AG04450 (cell line): ENCODE measurements at places on chromosomes 5 and 9.

DNA sequence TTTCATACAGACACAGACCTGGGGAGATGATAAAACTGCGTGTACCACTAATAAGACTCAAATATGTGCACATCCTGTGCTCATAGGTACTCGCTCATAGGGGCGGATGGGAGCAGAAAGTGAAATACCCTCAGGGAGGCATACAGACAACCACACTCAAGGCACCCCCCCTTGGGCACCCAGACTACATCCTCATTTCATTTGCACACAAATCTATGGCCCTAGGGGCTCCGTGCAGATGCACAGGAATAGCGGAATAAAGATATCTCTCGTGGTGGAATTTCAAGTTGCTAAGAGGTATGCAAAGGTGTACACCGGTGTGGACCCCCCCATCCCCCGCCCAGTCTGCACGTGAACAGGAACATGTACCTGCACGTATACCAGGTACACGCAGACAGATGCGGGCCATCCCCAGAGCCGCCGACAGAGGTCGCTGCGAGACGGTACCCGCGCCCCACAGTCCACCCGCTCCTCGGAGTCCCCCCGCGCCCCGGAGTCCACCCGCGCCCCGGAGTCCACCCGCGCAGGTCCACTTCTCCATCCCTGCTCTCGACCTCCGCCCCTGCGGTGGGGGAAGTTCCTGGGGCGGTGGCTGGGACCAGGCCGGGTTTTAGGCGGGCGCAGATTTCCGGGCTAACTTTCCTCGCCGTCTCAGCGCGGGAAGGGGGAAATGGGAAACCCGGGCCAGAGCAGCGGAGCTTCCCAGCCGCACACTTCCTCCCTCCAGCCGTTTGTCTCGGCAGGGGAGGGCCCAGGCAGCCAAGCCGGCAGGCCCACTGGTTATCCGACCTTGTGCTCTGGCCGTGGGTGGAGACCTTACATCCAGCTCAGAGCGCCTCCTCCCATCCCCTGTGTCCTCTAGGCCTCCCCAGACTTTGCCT is 1.0 kb upstream of the IL12B start:
- no peak for DNase-seq

DNA sequence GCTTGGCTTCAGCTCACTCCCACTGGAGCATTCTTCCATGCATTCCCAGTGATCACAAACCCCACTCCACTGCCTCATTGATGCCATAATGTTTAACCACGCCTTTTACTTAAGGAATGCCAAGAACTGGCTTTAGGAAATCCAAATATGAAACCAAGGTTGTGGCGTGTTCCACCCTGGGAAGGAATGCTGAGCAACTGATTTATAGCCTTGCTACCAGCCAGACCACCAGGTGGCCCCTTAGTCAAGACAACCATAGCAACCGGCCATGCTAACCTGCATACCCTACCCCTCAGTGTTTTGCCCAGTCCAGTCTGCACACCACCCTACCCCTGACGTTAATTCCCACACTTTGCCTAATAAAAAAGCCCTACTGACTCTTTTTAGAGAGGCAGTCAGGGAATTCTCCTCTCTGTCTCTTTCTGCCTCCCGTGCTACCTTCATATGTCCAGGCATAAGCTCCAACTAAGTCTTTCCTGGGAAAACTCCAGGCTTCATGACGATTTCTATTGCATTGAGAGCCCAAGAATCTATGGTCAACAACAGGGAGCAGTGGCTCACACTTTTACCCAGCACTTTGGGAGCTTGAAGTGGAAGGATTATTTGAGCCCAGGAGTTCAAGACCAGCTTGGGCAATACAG is 27.0 kb upstream of the PRRC2B start:
- DNase-seq = no peak

DNA sequence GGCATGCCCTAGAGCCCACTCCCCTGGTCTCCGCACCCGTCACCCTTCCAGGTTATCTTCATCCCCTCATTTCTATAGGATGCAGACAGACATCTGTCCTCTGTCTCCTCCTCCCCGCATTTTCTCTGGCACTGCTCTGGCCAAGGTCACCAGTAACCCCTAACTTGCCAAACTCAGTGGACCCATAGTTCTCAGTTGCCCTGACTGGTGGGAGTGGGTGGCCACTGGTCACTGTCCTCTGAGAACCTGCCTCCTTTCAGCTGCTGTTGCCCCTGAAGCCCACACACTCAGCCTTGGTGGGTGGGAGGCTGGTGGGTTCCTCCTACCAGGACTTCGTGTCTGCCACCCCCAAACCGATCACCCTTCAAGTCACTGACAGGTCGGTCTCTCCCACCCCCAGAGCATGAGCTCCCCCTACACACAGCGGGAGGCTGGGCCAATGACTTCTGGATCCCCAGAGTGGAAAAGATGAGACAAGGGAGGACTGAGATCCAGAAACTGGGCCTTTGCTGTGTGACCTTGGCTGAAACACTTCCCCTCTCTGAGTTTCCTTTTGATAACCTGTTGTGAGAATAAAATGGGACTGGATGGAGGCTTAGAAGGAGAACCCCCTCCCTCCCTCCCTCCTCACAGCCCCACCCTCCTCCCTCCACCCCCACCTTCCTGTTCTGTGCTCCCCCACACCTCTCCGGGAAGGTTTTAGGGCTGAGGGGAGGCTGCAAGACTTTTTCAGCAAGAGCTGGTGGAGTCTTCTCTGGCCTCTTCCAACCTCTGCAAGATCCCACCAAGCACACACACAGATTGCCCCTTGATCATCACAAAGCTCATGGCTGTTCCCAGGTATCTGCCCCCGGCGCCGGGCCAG is 2.4 kb upstream of the DBN1 start:
- no peak for DNase-seq

DNA sequence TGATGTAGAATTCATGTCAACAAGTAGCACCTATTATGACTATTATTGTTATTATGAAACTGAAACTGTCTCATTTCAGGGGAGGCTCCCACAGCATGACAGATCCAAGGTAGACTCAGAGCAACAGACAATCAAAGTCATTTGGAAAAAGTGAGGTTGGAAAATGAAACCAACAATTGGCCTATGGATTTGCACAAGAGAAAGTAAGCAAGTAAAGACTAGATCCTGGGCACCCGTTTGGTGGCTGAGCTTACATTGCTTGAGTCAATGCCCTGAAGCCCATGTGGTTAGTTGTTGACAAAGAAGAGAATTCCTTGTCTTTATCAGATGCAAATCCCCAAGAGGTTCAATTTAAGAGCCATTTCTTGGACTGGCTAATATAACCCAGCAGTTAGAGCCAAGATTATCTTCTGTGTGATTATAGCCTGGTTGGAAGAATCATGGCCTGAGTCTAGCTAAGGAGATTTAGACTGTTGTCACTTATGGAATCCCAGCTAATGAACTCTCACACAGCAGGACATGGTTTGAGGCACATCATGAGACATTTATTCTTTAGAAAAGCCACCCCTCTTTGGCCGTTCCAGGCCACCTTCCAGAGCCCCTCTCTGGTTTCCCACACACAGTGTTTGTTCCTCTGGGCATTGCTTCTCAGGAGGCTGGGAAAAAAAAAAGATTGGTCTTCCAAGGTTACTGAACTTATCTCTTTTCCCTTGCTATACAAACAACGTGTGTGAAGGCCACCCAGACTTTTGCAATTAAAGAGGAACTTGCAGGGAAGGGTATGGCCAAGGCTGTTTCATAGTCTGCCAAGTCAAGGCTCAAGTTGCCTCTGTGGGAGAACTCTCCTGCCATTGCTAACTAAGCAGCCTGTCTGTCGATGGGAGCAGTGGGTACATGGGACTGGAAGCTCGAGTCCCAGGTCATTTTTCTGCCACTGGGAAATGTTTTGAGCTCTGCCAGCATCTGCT is 399.5 kb downstream of the ENC1 start:
- DNase-seq = no peak

DNA sequence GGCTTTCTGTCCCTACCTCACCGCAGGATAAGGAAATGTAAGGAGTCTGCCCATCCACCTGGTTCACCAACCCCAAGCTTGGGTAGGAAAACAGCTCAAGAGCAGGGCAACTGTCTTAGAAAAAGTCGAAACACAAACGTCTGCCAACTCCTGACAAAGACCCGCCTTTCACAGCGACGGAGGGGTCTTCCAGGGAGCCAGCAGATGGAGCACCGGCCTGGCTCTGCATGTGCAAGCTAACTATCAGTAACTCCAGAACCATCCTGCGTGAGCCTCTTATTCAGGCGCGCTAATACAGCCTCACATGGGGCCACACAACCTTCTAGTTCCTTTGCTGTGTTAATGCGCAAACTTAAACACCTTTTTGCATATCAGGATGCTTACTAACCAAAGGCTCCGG is 26.9 kb downstream of the CAMSAP1 start:
- no peak for DNase-seq

- DNase-seq = no peak
Observed at GRCh38 chr9:122398371-122398924, 27.6 kb downstream of the PTGS1 start.

GRCh38 chr9:36164989-36165388 is 4.2 kb upstream of the CCIN start:
- no peak for DNase-seq

DNA sequence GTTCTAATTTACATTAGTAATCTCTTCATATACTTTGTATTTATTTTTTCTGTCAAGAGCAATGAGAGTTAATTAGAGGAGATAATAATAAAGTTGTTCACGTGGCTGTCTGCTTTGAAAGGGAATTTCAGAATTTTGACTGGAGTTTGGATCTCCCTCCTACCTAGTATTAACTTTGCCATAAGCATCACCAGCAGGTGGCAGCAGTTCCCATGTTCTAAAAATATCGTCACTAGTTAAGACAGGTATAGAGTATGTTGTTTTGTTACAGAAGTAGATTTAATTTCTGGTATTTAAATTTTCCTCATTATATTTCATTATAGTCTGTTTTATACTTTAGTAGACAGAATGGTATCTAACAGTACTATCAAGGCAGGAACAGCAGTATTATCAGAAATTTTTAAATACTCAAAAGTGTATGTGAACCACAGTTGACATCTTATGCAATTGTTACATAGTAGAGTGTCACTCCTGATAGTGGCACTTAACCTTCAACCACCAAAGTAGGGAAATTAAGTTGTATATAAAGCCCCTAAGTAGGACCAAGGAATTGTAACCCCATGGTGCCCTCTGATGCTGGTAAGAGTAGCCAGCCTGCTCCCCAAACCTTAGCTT is 20.4 kb downstream of the GNPDA1 start:
- no peak for DNase-seq

- DNase-seq = peak; percentile 67
Observed at GRCh38 chr5:150560401-150561191, 52.7 kb downstream of the NDST1 start.

DNA sequence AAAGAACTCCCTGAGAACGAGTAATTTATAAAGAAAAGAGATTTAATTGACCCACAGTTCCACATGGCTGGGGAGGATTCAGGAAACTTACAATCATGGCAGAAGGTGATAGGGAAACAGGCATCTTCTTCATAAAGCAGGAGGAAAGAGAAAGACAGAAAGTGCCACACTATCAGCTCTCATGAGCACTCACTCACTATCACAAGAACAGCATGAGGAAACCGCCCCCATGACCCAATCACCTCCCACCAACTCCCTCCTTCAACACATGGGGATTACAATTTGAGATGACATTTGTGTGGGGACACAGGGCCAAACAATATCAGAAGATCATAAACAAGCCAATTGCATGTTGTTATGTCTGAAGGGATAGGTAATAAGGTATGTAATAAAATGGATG is 935.9 kb upstream of the COX7C start:
- DNase-seq = no peak
